HFFc6 (cell line): ENCODE measurements at places on chromosomes 1 and 21. TPM values are rescaled to one million over a fixed set of nuclear protein-coding genes. Genes with fewer than 3 reads are reported as not detected.

- no peak overlapping the region for H3K27ac ChIP-seq
- H3K4me3 ChIP-seq: no peak overlapping the region
- peak; percentile 23 for DNase-seq
These were observed 36.3 kb downstream of the LRP8 start for GRCh38 chr1:53291574-53291973.

GRCh38 chr1:92975551-92976232 lies 14.4 kb upstream of the DIPK1A start:
- no peaks in the 10 kb centered on the region for H3K36me3 ChIP-seq
- H3K4me1 ChIP-seq: peaks cover 6% of the 10 kb centered on the region; the same call in 1 of the 2 replicates
- H3K27ac ChIP-seq: no peak overlapping the region
- no peak for DNase-seq
- no peak overlapping the region for H3K4me3 ChIP-seq
- peaks cover 8% of the 10 kb centered on the region for H3K27me3 ChIP-seq

GRCh38 chr1:88052167-88052566 lies 631.9 kb upstream of the PKN2 start:
- no peak for DNase-seq
- H3K27ac ChIP-seq: no peak overlapping the region
- no peak overlapping the region for H3K4me3 ChIP-seq
- H3K4me1 ChIP-seq: no peaks in the 10 kb centered on the region

Gene CD244
- not detected in 2 replicates for total RNA-seq

Gene C2CD4D
- total RNA-seq: not detected in 3 replicates
